RWPE1 (cell line): ENCODE measurements at places on chromosomes 12 and 14.

DNA sequence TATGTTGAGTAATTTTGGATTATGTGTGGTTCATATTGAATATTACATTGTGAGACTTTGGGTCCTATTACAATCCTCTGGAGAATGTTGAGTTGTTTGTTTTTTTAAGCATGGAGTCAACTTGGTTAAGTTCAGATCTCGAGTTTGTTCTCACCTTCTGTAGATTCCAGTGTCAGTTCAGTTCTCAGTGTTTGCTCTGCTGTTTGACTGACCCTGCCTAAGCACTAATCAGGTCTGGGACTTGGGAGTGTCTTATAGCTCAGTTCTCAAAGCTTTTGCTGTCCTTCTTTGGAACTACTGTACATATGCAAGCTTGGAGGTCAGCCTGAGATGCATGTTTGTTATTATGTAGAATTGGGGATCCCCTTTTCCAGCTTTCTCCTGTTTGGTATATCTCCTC lies 63.1 kb downstream of the DIP2B start:
- DNase-seq = no peak

DNA sequence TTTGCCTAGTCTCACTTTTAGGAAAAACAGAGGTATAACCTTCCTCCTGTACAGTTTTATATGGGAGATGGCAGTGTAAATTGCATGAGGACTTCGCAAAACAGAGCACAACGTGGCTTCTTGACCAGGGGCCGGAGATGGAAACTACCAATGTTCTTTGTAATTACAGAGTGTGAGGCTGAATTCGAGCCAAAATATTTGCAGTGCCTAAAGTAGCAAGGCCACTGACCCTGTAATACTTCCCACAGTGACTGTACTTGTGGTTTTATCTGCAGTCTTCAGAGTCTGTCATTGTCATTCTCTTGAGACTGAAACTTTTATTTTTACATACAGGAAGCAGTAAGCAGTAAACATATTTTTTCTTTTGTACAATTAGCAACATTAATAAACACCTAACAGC lies 98.9 kb downstream of the RERG start:
- DNase-seq = no peak

DNA sequence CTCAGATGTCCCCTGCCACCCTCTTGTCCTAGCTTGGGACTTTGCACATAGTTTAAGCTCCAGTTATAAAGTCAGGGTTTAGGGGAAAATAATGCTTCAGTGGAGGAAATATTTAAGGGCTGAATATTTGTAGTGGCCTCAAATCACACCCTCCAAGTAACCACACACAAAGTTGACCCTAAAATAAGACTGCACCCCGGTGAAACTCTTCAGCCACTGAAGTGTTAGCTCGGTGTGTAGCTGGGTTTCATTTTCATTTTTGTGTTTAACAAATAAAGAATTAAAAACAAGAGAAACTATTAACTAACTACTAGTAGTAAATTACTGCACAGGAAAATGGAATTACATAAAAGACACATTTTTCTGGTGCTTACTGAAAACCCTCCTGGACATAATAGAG lies 14.8 kb upstream of the BCL11B start:
- DNase-seq = no peak

- peak; percentile 8 for DNase-seq
These were observed 25.3 kb downstream of the C12orf75 start for GRCh38 chr12:105355752-105356151.

- no peak for DNase-seq
These were observed 1970.2 kb upstream of the FLRT2 start for GRCh38 chr14:83559721-83560120.

DNA sequence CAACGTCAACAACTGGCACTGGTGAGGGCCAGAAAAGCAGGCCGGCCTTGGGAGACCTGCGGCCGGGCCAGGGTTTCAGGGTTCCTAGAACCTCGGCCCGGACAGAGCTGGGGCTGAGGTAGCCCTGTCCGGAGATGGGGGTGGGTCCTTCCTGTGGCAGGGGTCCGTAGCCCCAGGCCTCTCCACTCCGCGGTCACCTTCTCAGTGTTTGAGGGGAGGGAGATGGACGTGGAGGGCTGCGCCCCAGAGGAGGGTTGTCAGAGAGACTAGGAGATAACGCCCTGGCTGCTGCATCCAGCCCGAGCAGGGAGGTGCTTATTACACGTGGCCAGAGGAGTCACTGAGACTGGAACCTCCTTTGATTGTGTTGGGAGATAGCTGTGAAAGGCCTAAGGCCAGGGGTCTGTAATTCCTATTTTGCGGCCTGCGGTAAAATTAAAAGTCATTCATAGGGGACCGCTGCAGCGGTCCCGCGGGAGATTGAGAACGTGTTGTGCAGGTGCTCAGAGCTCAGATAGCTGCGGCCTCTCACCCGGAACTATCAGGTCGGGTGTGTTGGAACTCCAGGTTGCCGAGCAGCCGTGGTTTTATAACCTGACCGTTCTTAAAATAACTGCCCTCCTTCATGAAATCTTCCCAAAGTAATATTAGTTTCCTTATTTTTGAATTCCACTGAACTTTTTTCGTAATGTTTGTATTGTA lies 507 bp downstream of the AHSA1 start:
- DNase-seq = peak; percentile 22

DNA sequence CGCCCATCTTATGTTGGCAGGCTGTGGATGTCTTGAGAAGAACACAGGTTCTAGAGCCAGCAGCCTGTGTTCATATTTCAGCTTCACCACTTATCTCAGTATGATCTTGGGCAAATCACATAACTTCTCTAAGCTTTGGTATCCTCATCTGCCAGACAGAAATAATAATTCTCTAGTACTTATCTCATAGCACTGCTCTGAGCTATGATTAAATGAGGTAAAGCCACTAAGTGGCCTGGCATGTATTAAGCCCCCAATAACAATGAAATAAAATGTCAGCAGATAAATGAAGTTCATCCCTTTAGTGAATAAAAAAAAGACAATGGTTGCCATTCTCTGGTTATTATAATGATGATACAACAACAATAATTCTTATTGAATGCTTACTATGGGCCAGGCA lies 104.9 kb upstream of the EEA1 start:
- DNase-seq = no peak

- peak; percentile 26 for DNase-seq
These were observed 87.7 kb downstream of the PTPRB start for GRCh38 chr12:70549340-70550179.

- DNase-seq = no peak
These were observed 153.1 kb downstream of the BCL11B start for GRCh38 chr14:99118946-99119345.

DNA sequence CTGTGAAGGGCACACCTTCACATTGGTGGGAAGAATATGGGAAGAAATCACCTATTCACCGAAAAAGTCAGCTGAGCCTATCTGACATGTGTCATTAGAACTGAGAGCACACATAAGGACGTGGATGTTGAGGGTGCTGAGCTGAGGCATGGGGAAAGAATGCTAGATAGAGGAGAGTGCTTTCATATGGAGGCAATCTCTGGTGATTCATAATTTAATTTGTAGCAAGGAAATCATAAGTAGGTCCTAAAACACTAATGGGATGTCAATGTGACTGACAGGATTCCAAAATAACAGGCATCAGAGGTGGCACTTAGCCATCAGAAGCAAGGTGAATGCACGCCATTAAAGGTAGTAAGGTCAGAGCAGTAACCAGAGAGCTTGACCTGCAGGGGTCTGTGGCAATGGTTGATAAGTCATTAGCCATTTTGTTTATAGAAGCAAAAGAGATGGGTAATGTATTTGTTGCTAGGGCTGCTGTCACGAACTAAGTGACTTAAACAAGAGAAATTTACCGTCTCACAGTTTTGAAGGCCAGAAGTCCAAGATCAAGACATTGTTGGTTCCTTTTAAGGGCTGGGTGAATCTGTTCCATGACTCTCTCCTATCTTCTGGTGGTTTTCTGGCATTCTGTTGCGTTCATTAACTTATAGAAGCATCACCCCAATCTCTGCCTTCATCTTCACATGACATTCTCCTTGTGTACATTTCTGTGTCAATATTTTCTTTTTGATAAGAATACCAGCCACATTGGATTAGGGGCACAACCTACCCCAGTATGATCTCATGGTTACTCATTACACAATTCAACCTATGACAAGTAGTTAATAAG lies 69.3 kb downstream of the ANKS1B start:
- DNase-seq = no peak

DNA sequence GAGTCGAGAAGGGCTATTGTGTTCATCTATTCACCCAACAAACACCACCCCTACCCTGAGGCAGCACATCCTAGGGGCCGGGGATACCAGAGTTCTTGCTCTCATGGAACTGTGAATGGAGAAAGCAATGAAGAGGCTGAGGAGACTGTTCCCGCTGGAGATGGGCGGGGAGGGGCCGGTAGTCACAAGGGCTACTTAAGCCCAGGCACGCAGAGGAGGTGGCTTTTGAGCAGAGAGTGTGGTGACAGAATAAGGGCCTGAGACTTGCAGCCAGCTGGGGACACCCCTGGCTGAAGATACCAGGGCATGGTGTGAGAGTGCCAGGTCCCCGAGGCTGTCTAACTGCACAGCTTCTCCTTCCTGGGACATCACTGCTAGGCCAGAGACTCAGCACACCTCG lies 114.1 kb upstream of the EVL start:
- no peak for DNase-seq

- DNase-seq = no peak
These were observed 23.5 kb upstream of the PPFIBP1 start for GRCh38 chr12:27500546-27500945.

GRCh38 chr12:77882709-77883108 lies 52.0 kb downstream of the NAV3 start:
- DNase-seq = no peak

GRCh38 chr14:61467296-61467695 lies 145.9 kb downstream of the PRKCH start:
- no peak for DNase-seq

GRCh38 chr12:38053655-38054464 lies 262.7 kb upstream of the ALG10B start:
- DNase-seq = peak; percentile 15

DNA sequence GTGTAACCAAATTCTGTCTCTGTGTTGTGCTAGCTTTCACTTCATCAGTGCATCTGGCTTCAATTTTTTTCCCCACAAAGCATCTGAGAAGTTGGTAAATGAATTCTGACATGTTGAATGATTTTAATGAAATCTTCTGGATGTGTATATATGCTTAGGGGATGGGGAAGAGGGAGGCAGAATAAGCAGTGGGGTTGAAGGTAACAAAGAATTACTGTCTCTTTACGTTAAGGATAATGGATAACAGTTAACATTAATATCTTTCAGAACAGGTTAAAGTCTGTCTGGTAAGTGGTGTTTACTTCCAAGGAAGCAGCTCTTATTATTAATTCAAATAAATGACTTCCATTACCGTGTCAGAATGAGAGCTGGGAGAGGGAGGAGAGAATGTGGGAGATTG lies 261.7 kb downstream of the ERC1 start:
- DNase-seq = no peak

- DNase-seq = peak; percentile 7
These were observed 101.2 kb upstream of the EGLN3 start for GRCh38 chr14:34051966-34052657.

- no peak for DNase-seq
These were observed 54.6 kb downstream of the CDC42BPB start for GRCh38 chr14:103002578-103003350.
